GM04503 (cell line): ENCODE measurements at places on chromosomes 2 and 18.

- no peak for DNase-seq
Observed at GRCh38 chr2:218924757-218925156, 34.7 kb upstream of the CDK5R2 start.

- DNase-seq, result no peak
Observed at GRCh38 chr2:195995499-195995898, 73.1 kb downstream of the DNAH7 start.

DNA sequence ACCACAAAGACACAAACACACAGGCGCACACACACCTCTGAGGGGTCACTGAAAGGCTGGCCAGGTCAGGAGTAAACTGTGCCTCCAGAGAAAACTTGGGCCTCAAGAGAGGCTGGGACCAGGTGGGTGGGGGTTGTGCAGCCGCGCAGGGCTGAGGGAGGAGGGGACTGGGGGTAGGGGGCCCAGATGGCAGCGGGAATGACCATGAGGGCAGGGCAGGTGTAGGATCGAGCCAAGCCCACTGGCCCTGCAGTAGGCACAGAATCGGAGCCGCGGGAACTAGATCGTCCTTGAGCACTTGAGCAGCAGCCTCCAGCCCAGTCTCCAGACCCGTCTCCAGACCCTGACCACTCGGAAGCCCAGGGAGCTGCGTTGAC lies 36.8 kb downstream of the ANKMY1 start:
- DNase-seq, result no peak

GRCh38 chr2:39266139-39266805 lies 22.5 kb upstream of the CDKL4 start:
- DNase-seq, result no peak

DNA sequence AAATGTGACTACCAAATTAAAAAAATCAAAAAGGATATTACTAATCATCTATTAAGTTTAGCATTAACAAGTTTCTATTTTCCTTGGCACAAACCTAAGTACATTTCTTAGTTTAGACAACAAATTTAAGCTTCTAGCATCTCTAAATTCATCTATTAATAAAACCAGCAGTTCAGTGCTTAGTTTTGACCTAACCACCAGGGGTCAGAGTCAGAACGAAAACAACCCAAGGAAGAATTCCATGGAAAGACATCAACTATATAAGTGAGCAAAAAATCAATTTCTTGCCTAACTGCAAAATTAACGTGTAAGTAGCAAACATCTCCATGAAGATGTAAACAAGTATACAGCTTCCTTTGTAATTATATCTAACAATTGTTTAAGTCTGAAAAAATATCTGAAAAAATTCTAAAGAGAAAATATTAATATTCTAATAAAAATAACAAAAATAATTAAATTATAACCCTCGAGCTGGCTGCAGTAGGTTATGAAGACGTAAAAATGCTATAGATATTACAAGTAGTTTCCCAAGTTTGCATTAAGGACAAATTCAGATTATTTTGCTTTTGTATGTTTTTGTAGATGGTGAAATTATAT lies 83.7 kb downstream of the CERKL start:
- no peak for DNase-seq

DNA sequence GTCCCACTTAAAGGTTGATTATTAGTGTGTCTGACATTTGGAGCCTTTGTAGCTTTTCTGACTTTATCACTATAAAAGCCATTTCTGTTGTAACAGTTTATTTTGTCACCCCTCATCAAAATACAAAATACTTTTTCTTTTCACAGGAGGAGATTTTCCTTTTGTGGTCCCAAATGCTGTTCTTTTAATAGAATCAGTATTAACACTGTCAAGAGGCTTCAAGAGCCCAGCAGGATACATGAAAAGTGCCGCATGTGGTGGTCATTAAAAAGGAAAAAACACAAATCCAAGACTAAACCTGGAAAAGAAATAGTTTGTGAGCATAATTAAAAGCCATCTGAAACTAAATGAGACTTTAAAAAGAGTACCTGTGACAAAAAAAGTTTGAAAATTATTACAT lies 515.7 kb downstream of the DCDC2C start:
- no peak for DNase-seq

DNA sequence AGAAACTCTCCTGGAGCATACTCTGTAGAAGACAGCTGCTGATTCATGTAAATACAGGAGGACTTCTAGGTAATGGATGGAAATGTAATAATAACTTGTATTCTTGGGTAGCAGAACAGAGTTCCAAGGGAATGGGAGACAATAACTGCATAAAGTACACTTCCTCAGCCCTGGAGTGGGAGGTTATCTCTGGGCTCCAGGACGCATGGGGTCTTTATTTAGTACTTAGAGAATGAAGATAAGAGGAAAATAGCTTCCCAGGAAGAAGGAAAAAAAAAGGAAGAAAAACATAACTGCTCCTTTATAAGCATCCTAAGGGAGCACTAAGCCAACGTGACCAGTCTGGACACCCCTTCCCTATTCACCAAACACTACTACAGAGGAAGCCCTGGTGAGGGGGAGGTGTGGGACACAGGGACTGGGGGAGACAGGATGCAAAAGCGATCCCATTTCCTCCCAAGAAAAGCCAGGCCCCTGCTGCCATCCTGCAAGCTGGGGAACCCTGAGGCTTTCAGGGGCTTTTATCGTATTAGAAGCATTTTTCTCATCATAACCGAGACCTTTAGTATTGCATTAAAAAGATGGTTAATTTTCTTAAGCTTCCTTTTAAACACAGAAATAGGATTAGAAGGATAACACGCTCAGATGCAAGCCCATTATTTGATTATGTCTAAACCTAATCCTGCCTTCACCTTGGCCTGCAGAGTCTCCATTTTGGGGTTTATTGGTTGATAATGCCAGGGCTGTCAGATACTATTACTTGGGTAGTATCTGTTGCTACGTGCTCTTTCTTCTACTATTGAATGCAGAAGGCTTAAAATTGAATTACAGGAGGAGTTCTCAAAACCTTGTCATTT lies 78.5 kb downstream of the KLF7 start:
- no peak for DNase-seq

- DNase-seq, result no peak
Observed at GRCh38 chr2:30688956-30689401, 118.3 kb downstream of the CAPN13 start.

DNA sequence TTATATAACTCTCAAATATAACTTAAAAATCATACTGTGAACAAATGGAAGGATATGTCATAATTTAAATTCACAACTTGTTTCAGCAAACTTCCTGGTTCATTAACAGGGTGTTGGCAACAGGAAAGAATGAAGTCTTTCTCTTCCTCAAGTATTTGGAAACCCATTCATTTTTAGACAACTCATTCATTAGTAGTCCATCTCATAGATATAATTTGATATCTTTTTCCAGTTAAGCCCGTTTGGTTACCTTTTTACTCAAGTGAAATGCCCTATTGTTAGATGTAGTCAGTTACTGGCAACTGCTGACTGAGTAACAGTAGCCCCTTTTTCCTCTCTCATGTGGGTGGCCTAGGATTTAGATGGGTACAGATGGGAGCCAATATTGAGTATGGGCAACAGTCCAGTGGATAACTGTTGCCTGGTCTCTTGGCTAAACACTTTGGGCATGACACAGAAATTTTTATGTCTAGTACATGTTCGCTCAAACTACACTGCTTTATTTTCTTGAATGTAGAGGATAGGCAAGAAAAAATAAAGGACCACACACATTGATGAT lies 4.6 kb upstream of the UGP2 start:
- DNase-seq, result no peak

- no peak for DNase-seq
Observed at GRCh38 chr2:150690261-150690660, 202.8 kb upstream of the RND3 start.

GRCh38 chr18:55858661-55859515 lies 270.9 kb upstream of the TCF4 start:
- DNase-seq, result no peak

- DNase-seq, result no peak
Observed at GRCh38 chr2:74835831-74836674, 2.1 kb downstream of the HK2 start.

DNA sequence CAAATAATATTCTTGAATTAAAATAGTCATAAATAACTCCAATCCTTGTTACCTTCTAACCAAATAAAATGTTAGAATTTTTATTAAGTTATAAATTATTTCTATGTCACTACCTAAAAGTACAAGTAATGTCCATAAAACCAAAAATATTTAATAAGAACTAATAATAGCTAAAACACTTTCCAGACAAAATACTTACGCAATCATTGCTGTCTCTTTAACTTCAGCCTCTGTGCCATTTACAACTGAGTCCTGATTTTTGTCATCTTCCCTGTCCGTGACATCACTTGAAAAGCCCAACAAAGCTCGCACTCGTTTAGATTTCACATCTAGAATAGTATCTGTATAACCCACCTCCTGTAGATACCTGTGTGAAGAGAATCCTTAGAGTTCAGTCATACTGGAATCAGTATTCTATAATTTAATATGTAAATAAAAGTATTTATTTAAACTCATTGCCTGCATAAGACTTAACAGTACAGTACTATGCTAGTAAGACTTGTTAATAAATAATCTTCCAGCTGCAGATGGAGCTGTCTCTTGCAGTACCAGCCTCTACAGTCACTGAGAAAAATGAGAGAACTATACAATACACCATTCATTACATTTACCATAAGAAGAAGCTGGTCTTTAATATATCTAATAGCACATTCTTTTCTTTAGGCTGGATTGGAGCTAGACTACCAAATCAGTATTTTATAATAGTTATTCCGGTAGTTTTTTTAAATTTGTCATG lies 63.8 kb downstream of the STRN start:
- DNase-seq, result no peak

DNA sequence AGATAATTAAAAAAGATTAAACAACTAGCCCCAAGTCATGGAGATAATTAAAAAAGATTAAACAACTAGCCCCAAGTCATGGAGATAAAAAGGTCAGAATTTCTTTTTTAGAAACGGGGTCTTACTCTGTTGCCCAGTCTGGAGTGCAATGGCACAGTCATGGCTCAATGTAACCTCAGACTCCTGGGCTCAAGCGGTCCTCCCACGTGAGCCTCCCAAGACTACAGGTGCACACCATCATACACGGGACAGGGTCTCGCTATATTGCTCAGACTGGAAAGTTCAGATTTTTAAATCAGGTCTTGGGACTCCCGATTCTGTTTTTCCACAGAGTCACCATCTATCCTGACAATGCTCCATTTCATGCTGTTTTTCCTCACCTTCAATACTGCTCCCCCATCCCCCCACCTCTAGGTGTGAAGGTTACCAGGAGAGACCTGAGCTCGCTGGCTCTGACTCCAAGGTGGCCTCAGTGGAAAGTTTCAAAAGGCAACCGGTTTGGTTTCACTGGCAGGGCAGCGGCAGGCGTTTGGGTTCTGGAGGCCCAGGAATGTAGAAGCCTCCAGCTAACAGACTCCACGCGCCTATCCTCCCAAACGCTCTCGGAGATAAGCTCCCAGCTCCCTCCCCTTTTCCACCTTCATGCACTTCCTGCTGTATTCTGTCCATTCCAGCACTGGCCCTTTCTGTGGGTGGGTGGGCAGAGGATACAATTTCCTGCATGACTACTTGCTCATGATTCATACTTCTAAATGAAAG lies 2.9 kb upstream of the SEMA4C start:
- no peak for DNase-seq

DNA sequence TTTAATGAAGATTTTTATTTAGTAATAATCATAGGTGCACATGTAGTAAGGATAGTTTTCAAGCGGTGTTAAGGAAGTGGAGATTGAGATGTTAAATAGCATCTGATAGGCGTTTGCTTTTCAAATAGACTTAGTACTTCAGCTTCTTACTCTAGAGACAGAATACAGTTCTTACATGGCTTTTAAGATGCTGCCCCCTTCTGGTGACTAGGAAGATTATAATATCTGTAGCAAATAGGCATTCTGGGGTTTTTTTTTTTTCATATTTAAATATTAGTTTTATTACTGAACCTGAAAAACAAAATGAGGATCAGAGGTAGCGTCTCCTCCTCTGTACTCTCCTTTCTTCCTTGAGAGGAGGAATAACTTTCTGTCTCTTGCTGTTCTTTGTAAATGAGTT lies 100.2 kb downstream of the AGAP1 start:
- no peak for DNase-seq

GRCh38 chr2:55772109-55772980 lies 78.7 kb upstream of the PNPT1 start:
- DNase-seq, result no peak

DNA sequence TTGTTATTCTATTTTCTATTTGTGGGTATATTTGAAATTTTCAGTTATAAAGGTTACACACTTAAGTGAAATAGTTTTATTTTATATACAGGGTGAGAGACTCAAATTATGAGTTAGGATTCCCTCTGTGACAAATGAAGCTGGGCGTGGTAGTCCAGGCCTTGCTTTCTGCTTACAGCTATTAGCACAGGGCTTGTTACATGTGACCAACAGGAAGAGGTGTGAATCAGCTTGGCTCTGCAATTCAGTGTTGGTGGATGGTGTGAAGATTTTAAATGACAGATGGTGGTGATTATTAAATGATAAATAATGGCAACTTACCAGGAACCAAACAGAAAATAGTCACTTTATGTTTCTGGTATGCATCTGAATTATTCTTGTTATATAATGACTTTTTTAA lies 64.4 kb upstream of the NOSTRIN start:
- DNase-seq, result no peak

DNA sequence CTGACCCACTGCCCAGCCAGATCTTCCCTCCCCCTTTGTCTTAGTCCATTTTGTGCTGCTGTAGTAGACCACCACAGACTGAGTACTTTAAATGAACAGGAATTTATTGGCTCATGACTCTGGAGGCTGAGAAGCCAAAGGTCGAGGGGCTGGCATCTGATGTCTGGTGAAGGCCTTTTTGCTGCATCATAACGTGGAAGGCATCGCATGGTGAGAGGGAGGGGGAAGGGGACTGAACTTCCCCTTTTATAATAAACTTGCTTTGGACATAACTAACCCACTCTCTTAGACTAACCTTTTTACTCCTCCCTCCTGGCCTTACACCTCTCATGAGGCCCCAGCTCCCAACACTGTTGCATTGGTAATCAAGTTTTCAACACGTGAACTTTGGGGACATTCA lies 83.8 kb downstream of the MAP4K4 start:
- no peak for DNase-seq

DNA sequence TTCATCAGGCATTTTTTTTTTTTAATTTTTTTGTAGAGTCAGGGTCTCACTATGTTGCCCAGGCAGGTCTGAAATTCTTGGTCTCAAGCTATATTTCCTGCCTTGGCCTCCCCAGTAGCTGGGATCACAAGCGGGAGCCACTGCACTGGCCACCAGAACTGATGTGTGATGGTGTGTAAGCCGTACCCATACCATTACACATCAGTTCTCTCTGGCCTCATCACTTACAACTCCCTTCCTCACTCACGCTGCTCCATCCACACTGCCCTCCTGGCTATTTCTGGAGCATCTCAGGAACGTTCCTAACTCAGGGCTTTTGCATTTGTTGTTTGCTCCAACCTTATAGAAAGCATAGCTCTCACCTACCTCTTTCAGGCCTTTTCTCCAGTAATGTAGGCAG lies 834.5 kb upstream of the ID2 start:
- DNase-seq, result no peak

GRCh38 chr2:222823183-222823930 lies 37.5 kb upstream of the ACSL3 start:
- DNase-seq, result no peak

- no peak for DNase-seq
Observed at GRCh38 chr2:101770726-101771125, 73.2 kb downstream of the MAP4K4 start.

- peak; percentile 82 for DNase-seq
Observed at GRCh38 chr2:172710584-172711047, 25.0 kb upstream of the RAPGEF4 start.
